ENCODE measurements at places on chromosomes 5 and 9.

DNA sequence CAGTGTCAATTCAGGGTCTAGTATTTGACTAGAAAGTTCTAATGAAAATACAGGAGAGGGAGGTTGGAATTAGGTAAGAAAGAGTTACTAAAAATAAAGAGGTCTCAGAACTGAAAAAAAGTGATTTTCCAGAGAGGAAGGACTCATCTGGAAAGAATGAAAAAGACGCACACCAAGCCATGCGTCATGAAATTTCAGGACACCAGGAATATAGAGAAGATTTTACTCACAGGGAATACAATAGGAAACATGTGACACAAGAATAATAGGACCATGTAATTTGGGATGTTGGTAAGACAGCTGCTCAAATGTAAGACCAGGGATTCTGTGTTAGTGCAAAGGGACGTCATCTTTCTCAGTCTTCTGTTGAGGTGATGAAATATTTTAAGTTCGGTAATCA is 224.7 kb downstream of the GDNF start:
- no peak for DNase-seq

DNA sequence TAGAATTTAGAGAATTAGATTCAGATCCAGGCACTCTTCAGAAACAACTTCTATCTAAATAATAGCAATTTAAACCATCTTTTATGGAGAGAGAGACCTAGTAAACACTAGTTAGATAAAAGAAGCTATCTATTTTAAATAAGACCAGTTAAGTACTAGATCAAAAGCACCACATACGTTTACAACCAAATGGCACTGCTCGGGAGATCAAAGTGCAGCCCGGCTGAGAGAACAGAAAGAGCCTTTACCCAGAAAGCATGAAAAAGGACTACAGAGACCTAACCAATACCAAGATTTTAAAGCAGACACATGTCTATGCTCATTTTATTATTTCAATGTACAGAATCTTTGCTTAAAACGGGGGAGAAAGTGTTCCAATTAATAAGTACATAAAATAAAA is 30.8 kb downstream of the LIX1 start:
- no peak for DNase-seq

DNA sequence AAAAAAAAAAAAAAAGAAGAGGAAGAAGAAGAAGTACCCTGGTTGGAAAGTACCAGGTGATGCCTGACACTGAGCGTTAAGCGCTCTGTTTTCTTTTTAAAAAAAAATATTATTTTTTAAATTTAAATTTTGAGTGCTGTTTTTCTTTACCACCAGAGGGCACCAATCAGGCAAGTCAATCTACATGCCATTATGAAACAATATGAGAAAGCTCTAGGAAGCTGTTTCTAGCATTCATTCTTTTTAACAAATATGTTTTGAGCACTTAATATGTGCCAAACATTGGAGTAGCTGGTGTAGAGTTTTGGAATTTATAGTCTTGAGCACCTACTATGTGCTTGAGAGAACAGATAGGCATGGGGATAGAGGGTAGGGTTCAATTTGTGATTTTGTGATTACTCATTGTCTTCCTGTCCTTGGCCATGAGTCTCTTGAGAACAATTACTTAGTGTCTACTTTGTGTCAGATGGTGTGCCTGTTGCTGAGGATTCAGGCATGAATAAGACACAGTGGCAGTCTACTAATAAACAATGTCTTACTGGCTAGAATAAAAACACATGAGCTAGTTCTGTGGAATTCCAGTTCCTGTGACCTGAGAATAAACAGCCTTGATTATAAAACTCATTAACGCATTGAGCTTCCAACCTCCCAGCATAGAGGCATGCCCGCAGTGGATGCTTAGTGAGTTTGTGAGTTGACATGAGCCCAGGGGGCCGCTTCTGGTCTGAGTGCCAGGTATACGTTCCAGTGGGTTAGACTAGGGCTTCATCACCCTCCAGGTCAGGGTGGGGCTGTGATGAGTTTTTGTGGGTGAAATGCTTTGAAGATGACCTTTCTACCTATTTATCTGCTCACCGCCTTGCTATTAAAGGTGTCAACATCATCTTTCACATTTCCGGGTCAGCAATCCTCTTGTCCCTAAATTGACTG is 3.0 kb upstream of the UBE2R2 start:
- DNase-seq = no peak

- no peak for DNase-seq
These were observed 70.1 kb upstream of the MAN2A1 start for GRCh38 chr5:109619606-109620005.

- DNase-seq = no peak
These were observed 15.1 kb downstream of the IFNA1 start for GRCh38 chr9:21455320-21455719.

DNA sequence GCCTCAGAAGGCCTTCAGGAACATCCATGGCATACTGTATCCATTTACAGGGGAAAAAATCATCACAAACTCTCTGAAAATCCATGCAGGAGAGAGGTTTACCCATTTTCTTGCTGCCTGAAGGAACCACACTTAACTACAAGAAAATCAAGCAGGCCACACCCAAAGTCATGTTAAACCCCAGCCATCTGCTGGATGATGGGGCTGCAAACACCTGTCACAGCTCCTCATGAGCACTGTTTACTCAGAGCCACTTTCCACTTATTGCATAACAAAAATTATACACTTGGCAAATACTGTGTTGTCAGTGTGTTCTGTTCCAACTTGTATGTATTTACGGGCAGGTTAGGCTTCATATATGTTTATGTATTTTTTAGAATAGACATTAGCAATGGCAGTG is 35.8 kb downstream of the PPIC start:
- DNase-seq = no peak

- DNase-seq = no peak
These were observed 205.6 kb upstream of the GDNF start for GRCh38 chr5:38045446-38045845.

GRCh38 chr5:43616535-43616934 is 13.6 kb downstream of the NNT start:
- DNase-seq = no peak

DNA sequence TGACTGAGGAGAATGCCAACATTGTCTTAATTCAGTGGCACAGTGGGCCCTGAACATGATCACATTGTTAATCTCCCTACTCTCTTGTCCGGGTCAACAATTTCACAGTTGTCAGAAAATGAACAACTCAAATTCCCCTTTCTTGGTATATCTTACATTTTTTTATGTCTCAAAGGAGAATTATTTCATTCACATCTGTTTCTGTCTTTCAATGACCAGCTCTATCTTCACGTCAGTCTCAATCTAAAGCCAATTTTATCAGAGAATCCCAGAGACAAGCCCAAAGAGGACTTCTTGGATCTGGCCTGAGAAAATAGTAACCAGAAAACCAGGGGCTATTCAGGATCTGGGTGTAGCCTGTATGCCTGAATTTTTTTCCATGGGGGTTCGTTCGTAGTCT is 477.5 kb downstream of the PDE4D start:
- no peak for DNase-seq

- DNase-seq = peak; percentile 80
These were observed 260.0 kb downstream of the AUH start for GRCh38 chr9:91101611-91102168.

DNA sequence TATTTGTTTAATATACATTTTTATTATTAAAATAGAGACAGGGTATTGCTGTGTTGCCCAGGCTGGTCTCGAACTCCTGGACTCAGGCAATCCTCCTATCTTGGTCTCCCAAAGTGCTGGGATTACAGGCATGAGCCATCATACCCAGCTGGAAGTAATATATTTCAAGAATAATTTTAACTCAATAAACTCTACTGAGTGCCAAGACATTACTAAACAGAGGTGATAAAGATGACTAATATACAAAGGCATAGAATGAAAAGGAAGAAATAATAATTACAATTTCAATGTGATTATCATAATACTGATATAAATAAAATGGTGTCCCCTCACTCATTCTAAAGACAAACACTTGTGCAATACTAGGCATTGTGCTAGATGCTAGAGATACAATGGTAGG is 13.9 kb downstream of the GOLPH3 start:
- DNase-seq = no peak

- no peak for DNase-seq
These were observed 303.4 kb upstream of the ATP10B start for GRCh38 chr5:161155451-161155850.

DNA sequence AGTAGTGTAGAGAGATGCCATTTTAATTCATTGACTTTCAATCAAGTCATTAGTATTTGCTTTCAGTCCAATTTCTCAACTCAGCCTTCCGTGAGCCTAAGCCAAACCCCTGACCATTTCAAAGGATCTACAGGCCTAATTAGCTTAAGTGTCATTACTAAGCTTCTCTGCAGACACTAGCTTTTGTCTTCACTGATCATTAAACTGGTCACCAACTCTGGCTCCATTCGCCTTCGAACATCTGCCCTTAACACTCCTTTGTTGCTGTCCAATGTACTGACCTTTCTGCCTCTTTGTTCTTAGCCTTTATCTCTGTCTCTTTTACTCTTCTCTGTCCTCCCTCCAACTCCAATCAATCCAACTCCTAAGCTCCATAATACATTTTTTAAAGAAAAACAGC is 299.3 kb downstream of the DIRAS2 start:
- DNase-seq = no peak

- DNase-seq = no peak
These were observed 5.1 kb downstream of the ITGA2 start for GRCh38 chr5:52994266-52994665.

GRCh38 chr9:125579030-125579932 is 127.7 kb downstream of the MAPKAP1 start:
- no peak for DNase-seq

DNA sequence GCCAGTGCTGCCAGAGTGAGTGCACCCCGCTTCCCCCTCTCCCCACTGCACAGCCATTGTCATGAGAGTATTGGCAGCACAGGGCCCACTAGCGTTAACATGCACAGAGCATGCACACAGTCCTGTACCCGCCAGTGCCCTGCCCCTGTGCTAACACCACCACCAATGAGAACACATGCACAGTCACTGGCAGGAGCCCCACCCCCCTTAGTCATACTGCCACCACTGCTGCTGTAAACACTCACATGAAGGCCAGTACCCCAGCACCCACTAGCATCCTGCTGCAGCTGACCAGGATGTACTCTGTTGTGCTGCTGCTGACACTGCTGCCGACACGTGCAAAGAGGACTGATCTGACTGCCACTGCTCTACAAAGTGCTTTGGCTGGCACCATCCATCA is 19.5 kb upstream of the RANBP6 start:
- DNase-seq = no peak

GRCh38 chr5:177601577-177602457 is 1.9 kb downstream of the B4GALT7 start:
- DNase-seq = no peak

DNA sequence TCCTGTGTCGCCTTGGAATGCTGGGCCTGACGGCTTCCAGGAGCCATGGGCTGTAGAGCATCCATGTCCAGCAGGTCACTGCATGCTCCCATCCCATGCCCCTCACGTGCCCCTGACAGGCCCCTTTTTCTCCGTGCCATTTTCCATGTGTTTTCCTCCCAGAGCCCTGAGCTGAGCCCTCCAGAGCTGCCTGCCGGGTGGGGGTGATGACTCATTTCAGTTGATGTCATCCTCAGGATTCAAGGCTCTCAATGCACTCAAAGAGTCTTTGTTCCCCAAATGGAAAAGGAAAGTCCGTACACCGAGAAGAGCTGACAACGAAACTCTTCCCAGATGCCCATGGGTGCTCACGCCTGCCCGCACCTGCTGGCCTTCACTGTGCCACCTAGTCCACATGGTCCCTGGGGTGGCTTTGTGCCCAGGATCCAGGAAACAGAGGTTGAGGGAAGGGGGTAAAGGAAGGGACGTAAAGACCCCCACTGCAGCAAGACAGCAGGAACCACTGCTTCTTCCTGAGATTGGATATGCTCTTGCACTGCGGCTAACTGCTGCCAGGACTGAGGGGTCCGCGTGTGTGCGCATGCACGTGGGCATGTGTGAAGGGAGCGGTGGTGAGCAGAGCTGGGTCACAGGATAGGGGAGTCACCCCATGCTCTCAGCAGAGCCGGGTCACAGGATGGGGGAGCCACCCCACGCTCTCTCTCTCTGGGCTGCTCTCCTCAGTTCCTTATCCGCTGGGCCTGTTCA is 27.6 kb downstream of the COL15A1 start:
- DNase-seq = no peak

GRCh38 chr9:130263601-130264413 is 1.8 kb upstream of the HMCN2 start:
- DNase-seq = no peak

- DNase-seq = no peak
These were observed at the start of gene CTSL for GRCh38 chr9:87725900-87726709. TSS of gene CTSL (plus strand) at chr9:87726119. CDS start at chr9:87727604, 1,485 bp downstream.

- no peak for DNase-seq
These were observed 185.9 kb downstream of the SYK start for GRCh38 chr9:90987566-90987965.

DNA sequence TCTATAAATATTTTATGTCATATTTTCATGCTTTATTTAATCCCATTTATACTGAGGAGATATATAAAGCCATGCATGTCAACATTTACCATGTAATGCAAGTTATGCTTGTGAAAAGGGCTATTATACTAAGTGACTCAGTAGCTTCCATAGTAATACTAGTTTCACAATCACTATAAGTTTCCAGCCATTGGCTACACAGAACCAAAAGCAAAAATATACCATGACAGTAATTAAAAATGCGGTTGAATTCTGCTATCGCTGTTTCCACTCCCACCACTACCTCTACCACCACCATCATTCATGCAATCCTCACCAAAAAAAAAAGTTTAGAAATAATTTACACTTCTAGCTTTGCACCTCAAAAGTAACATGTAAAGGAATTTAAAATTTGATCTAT is 60.2 kb downstream of the MLLT3 start:
- no peak for DNase-seq

DNA sequence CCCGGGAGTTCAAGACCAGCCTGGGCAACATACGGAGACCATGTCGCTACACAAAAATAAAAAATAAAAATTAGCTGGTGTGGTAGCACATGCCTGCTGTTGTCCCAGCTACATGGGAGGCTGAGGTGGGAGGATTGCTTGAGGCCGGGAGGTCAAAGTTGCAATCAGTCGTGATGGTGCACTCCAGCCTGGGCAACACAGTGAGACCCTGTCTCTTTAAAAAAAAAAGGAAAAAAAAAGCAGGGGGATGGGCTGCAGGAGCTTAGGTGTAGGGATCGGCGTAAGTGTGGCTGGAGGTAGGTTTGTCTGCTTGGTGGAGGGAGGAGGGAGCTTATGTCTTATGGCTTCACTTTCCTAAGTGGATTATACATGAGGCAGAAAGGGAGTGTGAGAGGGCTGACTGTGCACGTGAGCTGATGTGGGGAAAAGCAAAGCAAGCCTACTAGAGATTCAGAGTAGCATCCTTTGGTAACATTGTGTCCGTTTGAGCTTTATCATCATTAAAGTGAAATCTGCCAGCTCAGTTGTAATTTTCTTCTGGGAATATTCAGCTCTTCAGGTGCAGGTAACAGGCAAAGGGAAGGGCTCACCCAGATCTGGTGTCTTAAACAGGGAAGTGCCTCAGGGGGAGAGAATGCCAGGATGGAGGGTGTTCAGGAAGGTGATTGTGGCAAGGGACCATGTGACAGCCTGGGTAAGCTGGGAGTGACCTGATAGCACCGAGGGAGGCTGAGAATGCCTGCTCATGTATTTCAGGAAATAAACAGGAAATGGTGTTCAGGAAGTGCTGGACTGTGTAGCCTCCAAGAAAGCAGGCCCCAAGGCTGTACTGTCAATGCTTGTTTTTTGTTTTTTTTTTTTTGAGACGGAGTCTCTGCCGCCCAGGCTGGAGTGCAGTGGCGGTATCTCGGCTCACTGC is 17.6 kb upstream of the SETX start:
- no peak for DNase-seq

GRCh38 chr9:36597412-36598178 is 24.9 kb downstream of the MELK start:
- DNase-seq = no peak

- no peak for DNase-seq
These were observed 62.5 kb upstream of the ITGA1 start for GRCh38 chr5:52725065-52725746.

- DNase-seq = no peak
These were observed 10.3 kb downstream of the FOXE1 start for GRCh38 chr9:97863314-97863713.

All from stimulated activated CD8-positive, alpha-beta memory T cell treated with anti-CD3 and anti-CD28 coated beads, Interleukin-15, amount 100 ng/mL, for 48 hours (primary cell).